ENCODE measurements at places on chromosomes 3 and 15.

DNA sequence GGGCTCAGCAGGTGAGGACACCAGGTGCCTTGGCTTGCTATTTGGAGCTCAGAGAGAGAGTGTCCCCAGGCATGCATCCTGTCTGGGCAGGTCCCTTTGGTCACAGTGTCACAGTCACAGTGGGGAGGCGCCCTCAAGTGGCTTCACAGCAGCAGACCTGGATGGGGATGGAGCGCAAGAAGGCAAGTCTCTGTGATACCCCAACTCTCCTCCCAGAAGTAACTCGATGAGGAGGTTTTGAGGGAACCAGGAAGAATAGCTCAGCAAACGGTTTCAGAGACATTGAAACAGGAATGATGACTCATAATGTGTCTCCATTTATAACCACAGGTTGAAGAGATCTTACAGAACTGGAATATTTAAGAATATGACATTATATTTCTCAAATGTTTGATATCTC lies 66.5 kb upstream of the SH3GL3 start:
- DNase-seq, result peak; percentile 61

- no peak for DNase-seq
Measured at GRCh38 chr15:58043192-58043903, 22.2 kb downstream of the ALDH1A2 start.

DNA sequence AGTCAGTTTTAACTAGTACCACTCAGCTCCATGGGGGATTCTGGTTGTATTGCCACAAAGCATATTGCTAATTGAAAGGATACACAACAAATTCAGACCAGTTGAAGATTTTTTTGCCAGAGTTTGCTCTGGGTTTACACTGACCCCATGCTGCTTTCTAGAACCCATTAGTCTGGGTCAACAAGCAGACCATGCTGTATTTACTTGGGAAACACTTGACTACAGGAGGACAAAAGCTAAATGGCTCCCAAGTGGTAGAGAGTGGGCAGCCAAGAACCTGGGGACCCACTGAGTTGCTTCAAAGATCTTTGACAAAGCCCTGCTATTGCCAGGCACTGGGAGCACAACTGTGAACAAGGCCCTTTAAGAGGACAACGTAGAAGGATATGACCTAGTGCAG lies 86.8 kb upstream of the PSMD6 start:
- no peak for DNase-seq

- no peak for DNase-seq
Measured at GRCh38 chr15:100914876-100915275, 4.3 kb upstream of the LRRK1 start.

Measured in GM12891 (cell line).